Hematopoietic multipotent progenitor cell treated with erythropoietin and hydrocortisone succinate and interleukin-3 and kit ligand, for 4 days (in vitro differentiated cells): ENCODE measurements at places on chromosomes 5 and 9.

GRCh38 chr9:113943112-113944009 lies 67.3 kb downstream of the ZNF618 start:
- DNase-seq = no peak

- DNase-seq = peak; percentile 68
These were observed 65.0 kb downstream of the FGF18 start for GRCh38 chr5:171484460-171484899.

- no peak for DNase-seq
These were observed 5.1 kb upstream of the ZFP62 start for GRCh38 chr5:180865981-180866695.

DNA sequence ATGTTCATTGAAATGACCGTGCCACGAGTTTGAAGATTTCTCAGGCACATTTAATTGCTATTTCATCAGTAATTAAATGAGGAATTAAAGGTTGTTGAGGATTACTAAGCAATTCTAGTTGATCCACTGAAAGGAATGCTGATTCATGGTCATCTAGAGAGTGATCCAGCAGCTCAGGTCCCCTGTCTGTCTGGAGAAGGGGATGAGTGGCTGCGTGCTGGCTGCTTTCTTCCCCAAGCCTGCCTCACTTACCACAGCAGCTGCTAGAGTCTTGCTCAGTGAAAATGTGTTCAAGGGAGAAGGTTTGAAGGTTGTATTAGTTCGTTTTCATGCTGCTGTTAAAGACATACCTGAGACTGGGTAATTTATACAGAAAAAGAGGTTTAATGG lies 7.8 kb upstream of the TGFBI start:
- DNase-seq = no peak

DNA sequence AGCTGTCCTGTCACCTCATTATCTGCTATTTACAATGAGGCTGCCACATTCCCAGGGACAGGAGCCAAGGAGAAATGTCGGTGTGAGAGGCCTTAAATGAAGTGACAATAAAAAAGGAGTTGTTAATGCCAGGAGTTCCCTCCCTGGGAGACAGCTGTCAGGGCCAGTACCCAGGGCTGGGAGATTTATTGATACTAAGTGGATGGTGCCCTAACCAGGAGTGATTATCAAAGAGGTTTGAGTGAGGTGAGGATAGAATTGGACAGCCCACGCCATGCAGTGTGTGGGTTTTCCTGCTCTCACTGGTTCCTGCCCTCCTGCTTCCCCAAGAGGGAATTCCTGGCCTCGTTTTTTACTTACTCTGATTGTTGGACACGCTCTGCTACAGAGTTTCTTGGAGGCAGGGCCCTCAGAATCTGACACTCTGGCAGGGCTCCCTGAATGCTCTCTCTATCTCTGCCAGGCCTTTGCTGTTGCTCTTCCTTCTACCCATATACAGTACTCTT lies 150.8 kb downstream of the GRIA1 start:
- no peak for DNase-seq
